ENCODE measurements at places on chromosomes 6 and 20. TPM values are rescaled to one million over a fixed set of nuclear protein-coding genes. Genes with fewer than 3 reads are reported as not detected.

The PXMP4 gene
- total RNA-seq: 5.5 TPM

The CLIC5 gene
- total RNA-seq: not detected

The SGK2 gene
- not detected for total RNA-seq

The XKR7 gene
- under 0.01 TPM for total RNA-seq

The FRK gene
- total RNA-seq: 1.9 TPM

DNA sequence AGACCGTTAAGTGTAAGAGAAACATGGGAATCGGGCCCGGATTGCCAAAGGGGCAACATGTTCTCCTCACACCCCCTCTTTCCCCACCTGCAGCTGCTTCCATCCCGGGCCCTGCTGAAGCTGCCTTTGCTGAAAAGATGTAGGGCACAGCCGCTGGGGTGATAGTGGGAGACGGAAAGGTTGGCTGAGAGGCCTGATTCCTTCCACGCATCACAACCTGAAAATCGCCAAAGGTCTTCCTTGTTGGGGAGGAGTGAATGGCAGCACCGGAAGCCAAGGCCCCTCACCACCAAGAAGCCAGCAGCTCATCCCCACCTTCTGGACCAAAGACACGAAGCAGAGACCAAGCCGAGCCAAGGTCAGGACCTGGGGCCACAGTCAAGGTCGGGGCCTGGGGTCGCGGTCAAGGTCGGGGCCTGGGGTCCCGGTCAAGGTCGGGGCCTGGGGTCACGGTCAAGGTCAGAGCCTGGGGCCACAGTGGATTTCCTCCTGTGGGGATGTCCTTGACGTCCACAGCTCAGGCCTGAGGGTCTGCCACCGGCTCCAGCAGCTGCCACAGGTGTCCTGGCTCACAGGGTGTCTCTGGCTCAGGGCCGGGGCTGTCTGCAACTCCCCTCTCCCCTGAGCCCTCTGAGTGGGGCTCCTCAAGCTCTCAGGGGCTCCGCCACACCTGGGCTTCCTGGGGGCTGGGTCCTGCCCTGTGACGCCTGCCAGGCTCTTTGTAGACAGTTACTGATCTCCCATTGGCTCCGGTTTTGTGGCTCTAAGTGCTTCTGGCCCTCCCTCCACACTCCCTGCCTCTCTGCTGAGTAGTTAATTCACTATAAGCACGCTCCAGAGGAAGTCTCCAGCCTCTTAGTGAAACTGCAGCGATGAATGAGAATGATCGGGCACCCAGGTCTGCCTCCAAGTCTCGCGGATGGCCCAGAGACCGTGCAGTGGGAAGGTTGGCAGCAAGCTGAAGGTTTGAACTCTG, 5.5 kb upstream of the CHRNA4 start:
- no peak for DNase-seq

DNA sequence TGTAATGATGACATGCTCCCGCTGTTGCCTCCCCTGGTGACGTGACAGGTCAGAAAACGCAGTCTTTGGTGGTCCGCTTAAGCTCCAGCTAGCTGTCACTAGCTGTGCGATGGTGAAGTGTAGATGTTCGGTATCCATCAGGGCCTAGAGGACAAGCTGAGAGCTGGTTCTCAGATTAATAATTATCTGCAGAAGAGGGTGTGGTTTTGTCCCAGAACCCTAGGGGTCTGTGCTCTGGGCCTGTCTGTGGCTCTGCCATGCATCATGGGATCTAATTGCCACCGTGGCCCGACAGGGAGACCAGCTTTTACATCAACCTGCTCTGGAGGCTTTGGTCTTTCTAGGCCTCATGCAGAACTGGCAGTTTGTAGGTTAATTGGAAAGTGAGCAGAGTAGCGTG, 34.1 kb downstream of the ERMARD start:
- DNase-seq: no peak

DNA sequence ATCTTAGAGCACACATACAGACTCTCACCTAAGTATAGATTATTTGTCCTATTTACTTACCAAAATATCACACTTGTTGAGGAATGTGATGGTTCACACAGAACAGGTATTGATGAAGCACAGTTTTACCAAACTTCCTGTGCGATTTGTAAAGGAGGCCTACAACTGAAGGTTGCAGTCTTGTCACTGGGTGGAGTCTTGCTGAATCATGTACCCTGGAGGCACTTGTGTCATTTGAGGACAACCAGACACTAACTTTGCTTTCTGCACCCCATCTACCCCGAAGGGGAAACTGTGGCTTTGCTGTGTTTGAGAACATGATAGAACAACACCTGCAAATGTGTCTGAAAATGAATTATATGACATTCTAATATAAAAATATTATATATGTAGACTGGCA, 32.4 kb upstream of the HINT3 start:
- no peak for DNase-seq

- DNase-seq: peak; percentile 9
These were observed 556.6 kb upstream of the CDH4 start for GRCh38 chr20:60695226-60696000.

DNA sequence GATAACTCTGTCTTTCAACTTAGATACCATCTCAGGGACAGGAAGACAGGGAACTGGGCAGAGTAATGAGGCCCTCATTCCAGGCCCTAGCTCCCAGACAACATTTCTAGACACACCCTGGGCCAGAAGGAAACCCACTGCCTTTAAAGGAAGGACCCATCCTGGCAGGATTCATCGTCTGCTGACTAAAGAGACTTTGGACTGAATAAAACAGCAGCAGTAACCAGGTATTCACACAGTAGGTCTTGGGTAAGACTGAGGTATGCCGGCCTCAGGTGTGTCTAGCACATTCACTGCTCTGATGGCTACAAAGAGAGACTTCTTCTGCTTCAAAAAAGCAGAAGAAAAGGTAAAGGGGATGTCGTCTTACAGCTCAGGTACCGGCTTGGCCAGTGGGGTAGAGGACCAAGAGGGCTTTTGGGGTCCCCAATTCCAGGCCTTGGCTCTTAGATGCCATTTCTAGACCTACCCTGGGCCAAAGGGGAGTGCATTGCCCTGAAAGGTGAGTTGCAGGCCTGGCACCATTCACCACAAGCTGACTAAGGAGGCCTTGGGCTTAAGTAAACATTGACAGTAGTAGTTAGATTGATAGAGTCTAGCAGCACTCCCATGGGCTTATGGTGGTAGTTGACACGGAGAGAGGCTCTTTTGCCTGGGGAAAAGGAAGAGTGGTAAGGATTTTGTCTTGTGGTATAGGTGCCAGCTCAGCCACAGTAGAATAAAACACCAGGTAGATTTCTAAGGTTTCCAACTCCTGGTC, 13.4 kb downstream of the SNX14 start:
- no peak for DNase-seq

GRCh38 chr6:12458558-12458957, 168.4 kb downstream of the EDN1 start:
- DNase-seq: no peak

The GDAP1L1 gene
- total RNA-seq: 0.13 TPM

DNA sequence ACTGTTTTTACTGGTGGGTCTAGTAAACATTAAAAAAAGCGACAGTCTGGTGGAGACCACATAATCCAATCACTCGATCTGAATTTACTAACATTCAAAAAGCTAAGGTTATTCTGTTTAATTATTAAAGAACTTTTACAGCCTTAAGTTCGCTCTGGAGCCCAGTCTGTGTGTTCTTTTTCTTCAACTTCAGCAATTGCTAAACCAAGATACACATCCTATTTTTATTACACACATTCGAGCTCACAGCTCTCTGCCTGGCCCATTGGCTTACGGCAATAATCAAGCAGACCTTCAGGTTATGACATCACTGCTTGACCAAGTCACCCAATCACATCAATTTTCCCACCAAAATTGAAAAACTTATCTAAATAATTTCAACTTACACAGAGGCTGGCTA, 57.4 kb upstream of the PRSS16 start:
- no peak for DNase-seq

GRCh38 chr6:53906103-53906502, 111.3 kb downstream of the LRRC1 start:
- no peak for DNase-seq

- DNase-seq: no peak
These were observed 88.6 kb upstream of the E2F3 start for GRCh38 chr6:20313051-20313450.

The UNC5CL gene
- total RNA-seq: under 0.01 TPM

DNA sequence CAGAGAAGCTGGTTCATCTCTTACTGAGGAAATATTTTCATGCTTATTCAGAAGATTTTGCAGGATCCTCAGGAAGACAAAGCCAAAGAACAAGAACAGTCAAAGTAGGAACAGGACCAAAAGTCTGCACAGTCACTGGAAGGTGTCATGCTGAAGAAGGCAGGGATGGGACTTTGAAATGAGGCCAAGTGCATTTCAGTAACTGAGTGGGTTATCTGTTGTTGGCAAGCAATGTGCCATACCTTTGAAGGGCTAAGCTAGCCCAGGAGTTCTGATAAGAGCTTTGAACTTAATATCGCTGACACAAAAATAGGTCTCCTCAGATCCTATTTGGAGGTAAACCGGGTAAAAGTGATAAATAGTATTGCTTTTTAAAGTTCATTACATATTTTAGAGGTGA, 31.5 kb downstream of the SLC16A10 start:
- no peak for DNase-seq

- no peak for DNase-seq
These were observed 196.6 kb downstream of the PHACTR1 start for GRCh38 chr6:12913201-12913600.

The SYCP2L gene
- total RNA-seq: not detected

The TCP11 gene
- total RNA-seq: 0.23 TPM

The KCNQ5 gene
- 8.7 TPM for total RNA-seq

The SEMG1 gene
- total RNA-seq: not detected

The C6orf141 gene
- total RNA-seq: 6.5 TPM

The BFSP1 gene
- total RNA-seq: 6.6 TPM

The NOX3 gene
- total RNA-seq: not detected

- no peak for DNase-seq
These were observed 395.8 kb upstream of the CNR1 start for GRCh38 chr6:88561954-88562315.

- DNase-seq: no peak
These were observed 133.9 kb downstream of the TIAM2 start for GRCh38 chr6:155128977-155129376.

The FERMT1 gene
- 8.3 TPM for total RNA-seq

DNA sequence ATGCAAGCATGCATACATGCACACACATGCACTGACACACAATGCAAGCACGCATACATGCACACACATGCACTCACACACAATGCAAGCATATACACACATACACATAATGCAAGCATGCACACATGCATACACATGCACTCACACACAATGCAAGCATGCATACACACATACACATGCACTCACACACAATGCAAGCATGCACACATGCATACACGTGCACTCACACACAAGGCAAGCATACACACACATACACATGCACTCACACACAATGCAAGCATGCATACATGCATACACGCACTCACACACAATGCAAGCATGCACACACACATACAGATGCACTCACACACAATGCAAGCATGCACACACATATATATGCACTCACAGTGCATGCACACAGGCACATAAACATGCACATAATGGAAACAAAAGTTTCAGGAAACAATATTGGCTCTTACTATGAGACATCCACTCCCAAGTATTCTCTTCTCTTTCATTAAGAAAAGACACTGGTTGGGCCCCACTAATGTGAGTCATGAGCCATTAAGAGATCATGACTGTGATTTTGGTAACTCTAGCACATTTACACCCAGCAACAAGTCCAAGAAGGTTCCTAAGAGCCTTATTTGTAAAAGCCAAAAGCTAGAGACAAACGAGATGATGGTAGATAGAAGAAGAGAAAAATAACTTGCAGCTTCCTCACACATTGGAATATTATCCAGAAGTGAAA, 22.2 kb downstream of the APCDD1L start:
- peak; percentile 14 for DNase-seq

The ZNF311 gene
- 0.71 TPM for total RNA-seq

- DNase-seq: peak; percentile 68
These were observed at the start of gene CARMIL1 for GRCh38 chr6:25278914-25279747. TSS of gene CARMIL1 (plus strand) at chr6:25279374. CDS start at chr6:25279796, 422 bp downstream.

The SLC22A3 gene
- total RNA-seq: 0.06 TPM

DNA sequence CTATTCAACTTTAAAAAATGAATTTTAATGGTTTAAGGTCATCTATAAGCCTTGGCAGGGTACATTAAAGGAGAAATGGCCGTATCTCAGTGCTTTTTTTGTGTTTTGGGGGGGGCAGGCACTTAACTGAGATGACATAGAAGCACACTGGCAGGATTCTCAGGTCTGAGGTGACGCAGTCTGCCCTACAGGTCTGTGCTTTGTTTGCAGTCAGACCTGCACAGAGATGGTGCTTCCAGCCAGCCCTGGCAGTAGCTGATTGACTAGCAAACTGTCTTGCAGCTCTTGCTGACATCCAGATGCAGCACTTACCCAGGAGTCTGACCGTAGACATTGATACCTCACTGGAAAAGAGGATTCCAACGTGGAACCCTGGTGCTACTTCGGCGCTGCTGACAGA, 249.1 kb downstream of the FOXC1 start:
- DNase-seq: no peak

The RUNX2 gene
- total RNA-seq: 23.5 TPM

The LST1 gene
- total RNA-seq: not detected

DNA sequence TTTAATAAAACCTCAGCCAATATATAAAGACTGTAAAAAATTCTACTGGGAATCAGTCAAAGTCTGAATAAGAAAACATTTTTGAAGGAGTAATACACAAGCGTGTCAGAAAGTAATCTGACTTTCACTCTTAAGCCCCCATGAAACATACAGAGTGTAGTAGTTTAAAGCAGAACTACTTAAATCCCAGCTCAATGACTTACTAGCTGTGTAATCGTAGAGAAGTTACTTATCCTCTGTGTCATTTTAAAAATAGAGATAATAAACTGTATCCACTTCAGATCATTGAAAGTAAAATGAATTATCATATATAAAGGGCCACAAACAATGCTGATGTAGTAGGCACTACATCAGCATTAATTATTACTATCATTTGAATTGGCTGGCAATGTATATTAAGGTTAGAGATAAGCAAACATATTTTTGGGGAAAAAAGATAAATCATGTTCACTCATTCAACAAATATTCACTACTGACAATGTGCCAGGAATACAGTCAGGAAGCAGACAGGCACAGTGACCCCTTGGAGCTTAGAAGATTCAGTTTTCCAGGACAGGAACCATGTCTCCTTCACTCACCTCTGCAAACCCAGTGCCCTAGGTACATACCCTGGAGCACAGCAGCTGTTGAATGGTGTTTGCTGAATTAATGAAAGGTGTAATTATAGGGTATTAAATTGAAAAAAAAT, 14.4 kb downstream of the REPS1 start:
- peak; percentile 65 for DNase-seq

GRCh38 chr6:144395014-144395413, 109.9 kb downstream of the UTRN start:
- peak; percentile 42 for DNase-seq

DNA sequence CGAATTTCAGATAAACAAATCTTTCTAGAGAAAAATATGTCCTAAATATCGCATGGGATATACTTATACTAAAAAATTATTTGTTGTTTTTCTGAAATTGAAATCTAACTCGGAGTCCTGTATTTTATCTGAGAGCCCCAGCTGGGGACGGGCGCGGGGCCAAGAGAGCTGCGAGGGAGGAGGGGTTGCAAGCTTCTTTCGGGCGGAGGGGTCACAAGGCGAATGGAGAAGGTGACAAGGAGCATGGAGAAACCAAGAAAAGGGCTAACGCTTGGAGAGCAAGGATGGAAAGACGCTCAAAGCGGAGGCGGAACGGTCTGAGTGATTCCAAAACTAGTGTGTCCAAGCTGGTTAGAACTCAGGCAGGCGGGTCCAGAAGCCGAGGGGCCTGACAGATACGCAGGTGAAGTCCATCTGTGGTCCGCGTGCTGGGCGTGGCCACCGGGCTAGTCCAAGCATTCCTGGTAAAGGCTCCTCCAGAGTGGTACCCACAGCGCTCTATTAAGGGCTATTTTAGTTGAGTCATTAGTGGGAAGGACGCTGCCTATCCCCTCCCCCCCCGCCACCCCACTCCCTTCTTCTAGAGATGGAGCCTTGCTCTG, 41.5 kb upstream of the ZNFX1 start:
- DNase-seq: no peak

All from LHCN-M2 (cell line).